NCI-H1694 treated with DMSO at 0.1 percent for 48 hours (cell line): ENCODE measurements at places on chromosomes 2 and 18.
A peak's percentile ranks its signal among the peaks of the same experiment; 100 is the strongest.

GRCh38 chr2:30359644-30360167, 87.3 kb upstream of the LCLAT1 start:
- DNase-seq, result peak; percentile 17

DNA sequence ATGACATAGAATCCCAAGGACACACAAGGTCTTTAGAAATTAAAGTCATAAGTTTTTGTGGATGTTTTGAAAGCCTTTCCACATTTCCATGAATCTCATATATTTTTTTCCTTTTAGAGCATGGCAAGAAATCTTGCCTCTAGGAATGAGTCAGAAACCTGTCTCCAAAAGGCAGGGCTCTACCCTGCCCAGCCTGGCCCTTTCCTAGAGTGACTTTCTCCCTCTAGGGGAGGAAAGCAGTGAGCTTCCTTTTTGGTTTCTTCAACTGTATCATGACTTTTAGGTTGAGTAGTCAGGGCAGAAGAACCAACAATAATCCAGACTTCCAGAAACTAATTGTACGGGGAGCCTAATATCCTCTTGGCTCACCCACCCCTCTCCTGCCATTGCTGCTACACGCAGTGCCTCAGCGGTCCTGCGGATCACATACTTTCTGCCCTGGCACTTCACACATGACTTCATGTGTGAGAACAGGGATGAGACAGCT, 300.3 kb downstream of the AGPS start:
- no peak for DNase-seq

- DNase-seq, result no peak
Observed at GRCh38 chr18:45104049-45104395, 423.3 kb downstream of the SETBP1 start.

DNA sequence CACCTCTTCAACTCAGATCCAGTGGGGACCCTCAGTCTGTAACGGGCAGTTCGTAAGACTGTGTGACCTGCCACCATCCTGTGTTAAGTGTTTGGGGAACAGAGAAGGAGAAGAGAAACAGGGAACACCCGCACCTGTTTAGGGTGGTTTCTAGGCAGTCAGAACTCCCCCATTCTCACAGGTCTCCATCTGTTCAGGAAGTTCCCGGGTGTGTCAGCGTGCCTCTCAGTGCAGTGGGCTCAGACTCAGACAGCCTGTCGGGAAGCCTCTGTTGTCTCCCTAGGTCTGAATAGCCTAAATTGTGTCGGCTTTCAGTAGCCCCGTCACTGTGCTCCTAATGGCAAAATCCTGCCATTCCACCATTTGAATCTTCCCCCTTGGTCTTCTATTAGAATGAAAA, 256.6 kb downstream of the LOXHD1 start:
- DNase-seq, result peak; percentile 38

DNA sequence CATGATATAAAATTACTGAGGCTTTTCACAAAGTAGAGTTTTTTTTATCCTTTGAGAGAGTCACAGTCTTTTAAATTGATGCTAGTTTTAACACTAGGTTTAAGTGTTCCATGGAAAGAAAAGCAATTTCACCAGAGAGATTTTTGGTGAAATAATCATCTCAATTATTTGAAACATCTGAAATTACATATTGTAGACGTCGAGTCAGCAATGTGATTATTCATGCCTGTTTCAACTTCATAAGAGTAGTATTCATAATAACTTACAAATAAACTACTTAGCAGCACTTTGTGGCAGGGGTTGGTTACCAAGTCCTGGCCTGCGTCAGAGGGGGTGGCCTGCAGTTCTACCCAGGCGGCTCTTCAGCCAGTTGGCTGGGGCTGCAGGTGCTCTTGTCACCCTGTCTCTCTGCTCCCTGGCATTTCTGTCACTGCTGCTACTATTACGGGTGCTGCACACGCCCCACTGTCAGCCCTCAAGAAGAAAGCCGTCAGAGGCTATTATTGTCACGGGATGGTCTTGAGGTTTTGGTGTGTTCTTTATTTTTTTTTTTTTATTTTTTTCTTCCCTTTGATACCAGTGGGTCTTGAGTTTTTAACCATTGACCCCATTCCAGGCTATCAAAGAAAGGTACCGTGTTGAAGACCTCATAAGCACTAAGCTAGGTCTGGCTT, 50.4 kb downstream of the MALT1 start:
- no peak for DNase-seq

DNA sequence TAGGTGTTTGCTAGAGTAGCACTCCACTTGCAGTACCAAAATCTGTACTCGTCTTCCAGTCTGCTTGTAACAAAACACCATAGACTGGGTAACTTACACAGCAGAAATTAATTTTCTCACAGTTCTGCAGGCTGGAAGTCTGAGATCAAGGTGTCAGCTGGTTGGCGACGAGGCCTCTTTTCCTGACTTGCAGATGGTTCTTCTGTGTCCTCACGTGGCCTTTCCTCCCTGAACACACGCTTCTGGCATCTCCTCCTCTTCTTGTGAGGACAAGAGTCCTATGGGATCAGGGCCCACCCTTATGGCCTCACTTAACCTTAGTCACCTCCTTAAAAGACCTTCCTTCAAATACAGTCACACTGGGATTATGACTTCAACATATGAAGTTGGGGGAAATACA, 493.5 kb upstream of the MYT1L start:
- DNase-seq, result no peak

GRCh38 chr18:47331026-47331425, 79.6 kb upstream of the SKOR2 start:
- no peak for DNase-seq

GRCh38 chr2:175834477-175834876, 167.6 kb downstream of the LNPK start:
- DNase-seq, result peak; percentile 91

- no peak for DNase-seq
Observed at GRCh38 chr2:216565956-216566355, 67.3 kb upstream of the IGFBP2 start.

DNA sequence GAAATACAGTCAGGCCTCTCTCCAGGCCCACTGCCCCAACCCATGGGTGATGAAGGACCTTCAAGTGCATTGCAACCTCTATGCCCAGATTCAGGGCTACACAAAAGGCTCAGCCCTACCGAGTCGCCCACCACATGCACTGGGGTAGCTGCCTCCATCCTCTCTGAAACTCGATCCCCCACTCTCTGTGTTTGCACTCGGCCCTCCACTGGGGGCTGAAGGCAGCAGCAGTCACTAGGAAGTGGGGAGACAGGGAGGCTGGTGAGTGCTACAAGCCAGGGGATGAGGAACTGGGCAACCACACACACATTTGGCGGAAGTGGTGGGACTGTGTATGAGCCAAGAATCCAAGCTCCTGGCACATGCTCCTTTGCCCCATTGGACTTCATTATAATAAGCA, 94.6 kb downstream of the CERS6 start:
- DNase-seq, result no peak

DNA sequence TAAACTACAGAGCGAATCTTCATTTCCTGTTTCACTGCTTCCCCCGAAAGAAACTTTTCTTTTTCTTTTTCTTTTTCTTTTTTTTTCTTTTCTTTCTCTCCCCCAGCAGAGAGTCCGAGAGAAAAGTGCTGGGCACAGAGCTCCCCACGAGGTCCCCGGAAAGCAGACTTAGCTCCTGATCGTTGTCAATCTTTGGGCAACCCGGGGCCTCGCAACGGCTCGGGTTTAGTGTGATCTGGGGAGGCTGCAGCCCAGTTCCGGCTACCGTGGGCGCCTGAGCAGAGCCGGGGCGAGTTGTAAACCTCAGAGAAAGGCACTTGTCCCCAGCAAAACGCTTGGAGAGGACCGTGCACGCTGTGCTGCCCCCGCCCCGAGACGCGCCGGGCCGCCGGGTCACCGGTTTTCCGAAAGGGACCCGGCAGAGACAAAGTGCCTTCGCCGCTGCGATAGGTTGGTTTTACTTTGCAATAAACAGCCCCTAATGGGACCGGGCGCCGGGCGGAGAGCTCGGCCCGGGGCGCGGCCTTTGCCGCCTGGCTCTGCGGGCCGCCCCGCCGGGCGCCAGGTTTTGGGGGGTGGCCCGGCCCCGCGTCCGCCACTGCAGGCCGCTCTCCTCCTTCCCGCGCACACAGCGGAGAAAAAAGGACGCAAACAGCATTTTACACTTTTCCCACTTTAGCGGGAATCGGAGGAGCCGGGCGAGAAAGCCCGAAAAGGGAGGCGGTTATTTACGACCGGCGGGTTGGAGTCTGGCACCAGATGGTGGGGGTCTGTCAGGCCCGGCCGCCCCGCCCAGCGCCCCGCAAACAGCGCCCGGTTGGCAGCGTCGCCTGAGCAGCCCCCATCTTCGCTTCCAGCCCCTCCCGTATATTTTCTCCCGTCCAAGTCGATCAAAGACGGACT, 136.0 kb downstream of the INSIG2 start:
- DNase-seq, result no peak

GRCh38 chr2:43038696-43039094, 187.7 kb downstream of the ZFP36L2 start:
- DNase-seq, result no peak

DNA sequence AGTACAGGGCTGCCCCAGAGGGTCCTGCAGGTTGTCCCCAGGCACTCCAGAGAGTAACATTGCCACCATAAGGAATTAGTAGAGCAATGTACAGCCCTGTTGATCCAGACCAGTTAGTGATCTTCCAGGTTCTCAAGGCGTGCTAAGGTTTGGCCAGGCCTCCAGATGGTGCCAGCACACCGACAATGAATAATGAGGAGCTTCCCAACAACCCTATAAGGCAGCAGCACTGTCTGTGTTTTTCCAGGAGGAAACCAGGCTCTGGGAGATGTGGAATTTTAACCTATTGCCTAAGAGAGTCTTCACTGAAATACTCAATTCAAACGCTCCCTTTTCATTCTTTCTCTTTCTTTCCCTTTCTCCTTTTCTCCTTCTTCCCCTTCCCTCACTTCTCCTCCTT, 122.1 kb downstream of the MGAT5 start:
- peak; percentile 92 for DNase-seq

- no peak for DNase-seq
Observed at GRCh38 chr2:98015671-98016070, 19.9 kb upstream of the TMEM131 start.

DNA sequence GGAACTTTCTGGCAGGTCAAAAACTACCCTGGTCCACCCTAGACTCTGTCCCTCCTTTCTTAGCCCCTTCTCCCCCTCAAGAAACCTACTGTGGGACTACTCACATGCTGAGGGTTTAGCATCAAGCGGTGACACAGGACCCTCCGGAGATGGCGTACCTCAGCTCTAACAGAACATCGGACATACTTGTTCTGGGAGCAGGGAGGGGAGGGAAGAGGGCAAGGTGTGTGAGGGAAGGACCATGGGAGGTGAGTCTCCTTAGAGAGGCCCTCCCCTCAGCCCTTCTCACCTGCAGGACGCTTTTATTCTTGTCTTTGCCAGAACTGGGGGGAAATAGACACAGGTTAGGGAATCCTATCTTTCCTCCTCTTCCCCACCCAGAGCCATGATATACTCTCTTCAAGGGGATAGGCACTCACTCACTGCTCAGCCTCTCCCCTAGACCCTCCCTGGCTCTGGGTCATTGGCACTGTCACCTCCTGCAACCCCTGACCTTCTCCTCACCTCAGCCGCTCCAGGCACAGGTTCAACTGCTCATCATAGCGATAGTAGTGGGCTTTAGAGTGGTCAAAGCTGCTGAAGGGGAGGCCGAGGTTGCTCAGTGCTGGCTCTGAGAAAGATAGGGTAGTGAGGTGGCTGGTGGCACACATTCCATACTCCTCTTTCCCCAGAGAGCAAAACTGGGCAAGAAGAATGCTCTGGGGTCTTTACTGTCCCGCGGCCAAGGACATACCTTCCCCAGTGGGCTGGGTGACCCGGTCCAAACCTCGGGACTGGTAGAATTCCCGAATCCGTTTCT, 1.8 kb downstream of the PCGF1 start:
- no peak for DNase-seq

DNA sequence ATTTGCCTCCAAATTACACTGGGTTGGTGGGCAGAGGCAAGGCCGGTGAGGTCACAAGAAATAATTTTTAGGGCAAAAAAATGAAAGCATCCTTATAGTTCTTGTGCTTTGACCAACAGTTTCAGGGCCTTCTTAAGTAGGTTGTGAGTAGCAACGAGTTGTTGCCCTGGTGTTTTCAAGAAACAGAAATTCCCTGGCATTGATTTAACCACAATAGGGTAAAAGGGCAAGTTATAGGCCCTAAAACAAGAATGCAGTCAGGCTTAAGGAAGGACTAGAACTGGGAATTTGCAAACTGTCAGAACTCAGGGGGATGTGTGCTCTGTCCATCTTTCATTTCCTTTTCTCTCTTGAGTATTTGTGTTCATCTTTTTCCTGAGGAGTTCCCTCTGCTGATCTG, 46.1 kb upstream of the STPG4 start:
- DNase-seq, result no peak

DNA sequence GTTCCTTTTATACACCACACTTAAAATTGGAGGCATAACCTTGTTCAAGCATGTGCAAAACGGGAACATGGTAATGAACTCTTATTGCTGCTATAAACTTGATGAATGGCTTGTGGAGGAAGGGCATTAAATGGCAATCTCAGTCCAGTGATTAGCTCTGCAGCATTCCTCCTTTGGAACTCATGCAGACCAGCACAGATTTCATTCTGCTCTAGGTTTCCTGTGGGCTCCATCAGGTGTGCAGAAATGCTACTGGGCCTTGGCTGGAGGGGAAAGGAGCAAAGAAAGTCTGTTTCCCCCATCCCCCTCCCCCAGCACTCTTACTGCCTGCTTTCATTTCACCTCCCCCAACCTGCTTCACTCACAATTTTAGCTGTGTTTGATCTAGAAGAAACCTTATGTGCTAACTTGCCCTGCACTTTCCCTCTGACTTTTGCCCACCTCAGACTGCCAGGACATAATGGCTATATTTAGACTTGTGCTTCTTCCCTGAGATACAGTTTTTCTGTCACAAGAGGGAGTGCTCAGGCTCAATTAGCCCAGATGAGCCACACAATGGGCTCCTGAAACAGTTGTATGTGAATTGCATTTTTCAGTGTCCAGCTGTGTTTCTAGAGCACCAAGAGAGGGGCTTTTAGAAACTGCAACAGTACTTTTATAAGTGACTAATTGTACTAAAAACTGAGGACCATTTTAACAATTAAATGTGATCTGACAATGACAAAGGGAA, 109.8 kb downstream of the FSHR start:
- DNase-seq, result peak; percentile 34

- DNase-seq, result no peak
Observed at GRCh38 chr2:122056853-122057252, 301.4 kb downstream of the TSN start.

- peak; percentile 49 for DNase-seq
Observed at GRCh38 chr2:156340377-156340776, 7.9 kb upstream of the NR4A2 start.

- DNase-seq, result no peak
Observed at GRCh38 chr2:178271629-178272333, 77.5 kb downstream of the OSBPL6 start.

DNA sequence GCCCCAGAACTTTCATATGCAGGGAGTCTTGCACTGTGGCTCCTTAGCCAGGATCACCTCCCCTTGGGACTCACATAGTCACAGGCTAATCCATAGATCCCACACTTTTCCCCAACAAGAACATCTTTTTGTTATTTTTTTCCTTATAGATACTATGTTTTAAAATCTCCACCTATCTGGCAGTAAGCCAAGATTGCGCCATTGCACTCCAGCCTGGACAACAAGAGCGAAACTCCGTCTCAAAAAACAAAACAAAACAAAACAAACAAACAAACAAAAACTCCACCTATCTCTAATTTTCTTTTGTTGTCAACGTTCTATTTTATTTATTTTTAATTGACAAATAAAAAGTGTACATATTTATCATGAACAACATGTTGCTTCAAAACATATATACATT, 141.7 kb downstream of the PDE11A start:
- DNase-seq, result no peak
